ENCODE measurements at places on chromosomes 3 and 15.
A peak's percentile ranks its signal among the peaks of the same experiment; 100 is the strongest.

GRCh38 chr3:81723732-81724313, 37.6 kb downstream of the GBE1 start:
- DNase-seq = peak; percentile 78

- no peak for DNase-seq
These were observed 31.3 kb upstream of the DCLK3 start for GRCh38 chr3:36795622-36796021.

DNA sequence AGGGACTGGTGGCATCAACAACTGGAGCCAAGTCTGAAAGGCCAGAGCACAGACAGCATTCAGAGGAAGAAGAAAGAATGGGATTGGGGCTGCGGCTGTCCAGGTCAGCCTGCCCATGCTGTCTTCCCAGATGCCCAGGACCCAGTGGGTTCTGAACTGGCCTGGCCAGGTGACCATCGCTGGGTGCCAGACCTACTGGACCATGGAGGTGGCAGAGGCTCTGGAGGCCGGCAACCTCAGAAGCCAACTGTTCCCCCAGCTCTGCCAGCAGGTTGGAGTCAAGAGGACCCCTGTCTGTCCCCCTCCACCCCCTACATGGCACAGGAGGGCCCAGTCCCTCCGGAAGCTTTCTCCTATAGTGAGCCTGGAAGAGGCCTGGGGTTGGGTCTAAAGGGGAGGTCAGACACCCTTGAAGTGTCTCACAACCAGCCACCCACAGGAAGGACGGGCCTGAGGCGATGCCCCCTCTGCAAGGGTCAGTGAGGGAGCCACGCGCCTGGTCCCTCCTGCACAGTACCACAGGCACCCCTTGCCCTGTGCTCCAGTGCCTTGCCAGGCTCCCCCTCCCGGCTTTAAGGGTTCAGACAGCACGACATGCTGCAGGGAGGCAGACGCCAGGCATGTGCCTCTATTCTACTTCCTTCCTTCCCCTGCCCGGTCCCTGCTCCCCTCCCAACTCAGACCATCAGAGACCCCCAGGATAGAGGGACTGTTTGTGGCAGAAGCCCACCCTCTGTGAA, 43.2 kb downstream of the DNAH1 start:
- no peak for DNase-seq

DNA sequence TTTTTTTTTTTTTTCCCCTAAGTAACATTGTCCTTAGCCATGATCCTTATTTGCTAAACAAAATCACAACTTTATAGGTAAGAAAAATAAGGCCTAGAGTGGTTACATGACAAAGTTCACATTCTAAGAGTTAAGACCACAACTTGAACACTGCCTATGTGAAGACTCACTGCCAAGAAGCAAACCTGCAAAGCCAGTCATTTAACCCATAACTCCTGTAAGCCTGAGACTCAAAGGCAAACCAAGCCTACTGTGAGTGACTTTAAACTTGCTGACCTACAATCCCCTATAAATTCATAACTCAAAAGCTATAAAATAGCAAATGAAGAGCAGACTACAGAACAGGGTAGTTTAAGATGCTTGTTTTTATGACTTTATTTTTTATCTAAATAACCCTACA, 12.9 kb upstream of the ANKRD28 start:
- DNase-seq = no peak

- DNase-seq = peak; percentile 56
These were observed 164.5 kb downstream of the XXYLT1 start for GRCh38 chr3:195106418-195106906.

DNA sequence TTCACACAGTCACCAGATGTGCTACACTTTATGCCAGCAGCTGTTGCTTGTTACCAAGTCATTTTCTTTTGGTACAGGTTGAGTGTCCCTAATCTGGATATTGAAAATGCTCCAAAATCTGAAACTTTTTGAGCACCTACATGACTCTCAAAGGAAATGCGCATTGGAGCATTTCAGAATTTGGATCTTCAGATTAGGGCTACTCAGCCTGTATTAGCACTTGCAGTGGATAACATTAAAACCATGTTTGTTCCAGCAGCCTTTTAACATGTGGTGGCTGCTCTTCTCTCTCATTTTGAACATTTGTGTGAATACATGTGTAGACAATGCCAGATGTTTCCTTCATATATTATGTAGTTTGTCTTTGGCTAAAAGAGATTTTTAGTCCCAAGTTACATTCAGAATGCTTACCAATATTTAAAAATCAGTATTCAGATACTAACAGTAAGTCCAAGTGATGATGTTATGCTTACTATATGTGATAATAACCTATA, 230.9 kb upstream of the UBE2E1 start:
- no peak for DNase-seq

- DNase-seq = no peak
These were observed 74.6 kb downstream of the TRIM42 start for GRCh38 chr3:140752499-140752898.

DNA sequence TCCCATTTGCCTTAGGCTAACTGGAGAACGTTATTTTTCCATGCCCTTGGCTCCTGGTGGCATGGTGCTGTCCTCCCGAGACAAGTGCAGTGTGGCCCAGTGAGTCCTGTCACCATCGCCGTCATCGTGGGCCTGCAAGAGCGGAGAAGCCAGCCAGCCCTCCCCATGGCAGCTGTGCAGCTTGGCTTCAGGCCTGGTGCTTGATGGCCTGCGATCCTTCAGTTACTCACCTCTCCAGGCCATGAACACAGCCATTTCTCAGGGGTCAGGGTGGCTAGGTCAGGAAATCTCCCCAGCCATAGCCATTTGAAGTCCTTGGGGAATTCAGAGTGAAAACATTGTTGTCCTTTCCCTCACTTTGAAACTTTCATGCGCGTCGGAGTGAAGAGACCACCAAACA, 189.0 kb upstream of the RGMA start:
- DNase-seq = no peak

- DNase-seq = no peak
These were observed 14.2 kb upstream of the MTMR10 start for GRCh38 chr15:31005660-31006059.

GRCh38 chr3:187406927-187407326, 38.7 kb downstream of the RTP4 start:
- DNase-seq = no peak

- DNase-seq = no peak
These were observed 392.3 kb upstream of the ZNF717 start for GRCh38 chr3:76177610-76178009.

GRCh38 chr3:58084788-58085543, 76.7 kb downstream of the FLNB start:
- DNase-seq = no peak

GRCh38 chr3:30527186-30527585, 79.2 kb upstream of the TGFBR2 start:
- no peak for DNase-seq

GRCh38 chr3:114418724-114419543, 125.1 kb downstream of the TIGIT start:
- DNase-seq = peak; percentile 96

GRCh38 chr15:41899854-41900442, 6.1 kb upstream of the SPTBN5 start:
- no peak for DNase-seq

- DNase-seq = no peak
These were observed 35.7 kb downstream of the ADAMTS17 start for GRCh38 chr15:100306098-100306497.

DNA sequence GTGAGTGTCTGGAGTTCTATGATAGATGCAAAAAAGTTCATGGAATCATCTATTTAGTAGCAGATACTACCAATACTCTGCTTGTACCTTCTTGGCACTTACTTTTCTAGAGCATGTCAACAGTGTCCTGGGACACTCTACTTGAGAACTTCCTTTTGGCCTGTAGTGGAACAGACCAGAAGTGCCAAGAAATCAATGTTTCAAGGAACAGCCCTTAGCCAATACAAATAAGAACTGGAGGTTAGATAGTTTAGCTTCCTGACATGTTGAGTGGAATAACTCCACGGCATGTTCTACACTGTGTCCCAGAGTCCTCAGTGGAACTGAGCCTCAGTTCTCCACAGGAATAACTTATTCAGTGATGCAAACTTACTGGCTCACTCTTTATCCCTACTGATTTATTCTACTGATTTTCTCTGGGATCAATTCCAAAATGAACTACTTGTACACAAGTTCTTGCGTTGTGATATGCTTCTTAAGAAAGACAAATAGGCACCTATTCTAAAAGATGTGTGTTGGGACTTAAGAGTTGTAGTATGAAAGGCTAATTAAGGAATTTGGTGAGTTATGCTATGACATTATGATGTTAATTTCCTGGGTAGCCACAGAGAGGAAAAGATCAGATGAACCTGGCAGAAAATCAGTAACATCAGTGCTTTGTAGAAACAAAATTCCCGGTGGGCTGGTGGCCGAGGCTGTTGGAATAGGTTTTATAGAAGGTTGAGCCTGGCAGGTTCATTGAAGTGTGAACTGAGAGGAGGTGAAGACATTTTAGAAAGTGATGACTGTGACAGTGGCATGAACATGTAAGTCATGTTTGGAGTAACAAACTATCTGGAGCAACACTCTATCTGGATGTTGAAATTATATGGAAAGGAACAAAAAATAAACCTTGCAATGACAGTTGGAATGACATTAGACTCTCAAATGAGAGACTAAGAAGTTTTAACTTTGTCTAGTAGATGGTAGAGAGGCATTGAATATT, 101.8 kb upstream of the RBMS3 start:
- no peak for DNase-seq

DNA sequence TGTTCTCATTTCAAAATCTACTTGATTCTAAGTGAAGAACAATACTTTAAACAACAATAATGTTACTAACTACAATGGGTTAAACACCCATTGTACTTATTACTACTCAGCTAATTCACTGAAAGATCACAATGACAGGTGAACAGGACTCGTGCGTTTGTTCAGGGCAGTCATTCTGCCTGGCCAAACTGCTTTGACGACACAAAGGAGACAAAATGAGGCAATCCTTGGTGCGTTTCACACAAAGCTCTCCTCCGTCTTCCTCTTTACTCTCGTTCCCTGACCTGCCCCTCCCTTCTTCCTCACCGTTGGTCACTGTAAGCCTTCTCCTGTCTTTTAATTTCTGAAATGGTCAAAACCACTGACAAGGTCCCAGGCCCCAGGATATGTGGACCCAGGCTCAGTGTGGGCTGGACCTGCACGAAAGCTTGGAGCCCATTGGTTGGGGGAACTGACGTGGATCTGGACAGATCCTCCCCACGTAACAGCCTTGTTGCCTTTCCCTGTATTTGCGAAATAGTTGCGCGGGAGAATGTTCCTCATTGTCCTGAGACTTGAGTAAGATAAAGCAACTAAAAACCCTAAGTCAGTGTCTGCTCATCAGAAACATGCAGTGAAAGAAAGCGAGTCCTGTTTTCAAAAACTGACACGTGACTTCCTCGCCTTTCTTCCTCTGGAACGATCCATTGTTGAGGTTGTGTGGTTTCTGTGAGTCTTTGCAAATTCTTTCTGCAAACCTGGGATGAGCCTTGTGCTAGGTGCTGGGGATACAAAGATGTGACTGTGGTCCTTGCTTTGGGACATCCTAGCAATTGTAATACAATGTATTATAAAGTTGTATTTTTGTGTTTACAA, 147.1 kb upstream of the RGMA start:
- no peak for DNase-seq

DNA sequence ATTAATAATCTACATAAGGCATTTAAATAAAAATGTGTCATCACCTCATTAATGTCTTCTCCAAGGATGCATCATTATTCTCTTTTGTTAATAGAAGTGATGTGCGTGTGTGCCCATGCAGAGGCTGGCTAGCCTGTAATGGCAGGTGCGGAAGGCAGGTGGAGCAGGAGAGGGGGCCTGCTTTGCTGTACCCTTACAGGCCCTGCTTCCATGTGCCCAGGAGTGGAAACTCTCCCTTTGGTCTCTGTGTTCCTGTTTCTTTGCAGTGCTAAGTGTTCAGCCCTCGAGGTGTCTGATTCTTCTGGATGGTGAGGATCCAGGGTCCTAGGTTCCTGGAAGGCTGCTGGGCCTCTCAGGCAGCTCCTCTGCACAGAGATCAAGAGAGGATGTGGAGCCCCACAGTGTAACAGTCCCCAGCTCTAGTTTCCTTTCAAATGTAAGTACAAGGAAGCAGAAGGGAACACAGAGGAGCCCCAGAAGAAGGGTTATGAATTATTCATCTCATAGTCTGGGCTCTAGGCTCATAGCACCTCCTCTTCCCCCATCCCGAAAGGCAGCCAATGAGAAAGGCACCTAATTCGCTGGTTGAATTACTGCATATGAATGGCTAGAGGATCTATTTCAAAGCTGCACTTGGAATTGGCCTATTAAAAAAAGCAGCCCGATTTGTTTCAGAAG, 39.2 kb upstream of the AGBL1 start:
- DNase-seq = no peak

DNA sequence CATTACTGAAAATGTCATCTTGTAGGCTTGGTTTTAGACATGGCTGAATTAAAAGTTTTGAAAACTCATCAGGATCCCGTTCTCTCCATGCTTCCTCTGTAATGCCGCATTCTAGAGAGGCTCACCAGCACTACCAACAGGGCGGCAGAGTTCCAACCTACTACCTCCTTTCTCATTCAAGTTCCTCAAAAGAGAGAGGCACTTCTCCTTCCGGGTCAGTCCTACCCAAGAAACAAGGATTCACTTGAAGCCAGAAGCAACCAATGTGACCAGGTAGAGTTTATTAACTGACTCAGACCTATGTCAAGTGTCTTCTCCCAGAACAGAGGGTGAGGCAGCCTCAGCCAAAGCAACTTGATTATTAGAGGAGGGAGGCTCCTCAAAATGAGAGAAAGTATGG, 59.8 kb upstream of the GYG1 start:
- no peak for DNase-seq

DNA sequence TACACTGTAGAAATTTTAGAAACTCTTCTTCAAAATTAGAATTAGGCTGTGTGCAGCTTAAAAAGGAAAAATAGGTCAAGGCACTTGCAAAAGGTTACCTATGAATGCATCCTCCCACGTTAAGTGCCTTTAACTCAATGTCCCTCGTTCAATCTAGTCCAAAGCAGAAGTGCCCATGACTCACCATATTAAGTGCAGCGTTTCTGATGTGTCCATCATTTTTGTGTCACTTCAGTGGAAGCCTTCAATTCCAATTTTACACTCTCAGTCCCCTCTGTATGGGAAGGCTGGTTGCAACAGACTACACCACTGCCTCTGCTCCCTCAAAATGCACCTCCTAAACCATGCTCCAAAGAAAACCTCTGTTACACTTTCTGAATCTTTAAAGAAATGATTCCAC, 53.4 kb downstream of the FOXB1 start:
- DNase-seq = no peak
